Fibroblast of lung (primary cell): ENCODE measurements at places on chromosomes 7 and 10. TPM values are rescaled to one million over a fixed set of nuclear protein-coding genes. Genes with fewer than 3 reads are reported as not detected.

Gene NPFFR1
- total RNA-seq, result under 0.01 TPM in 1 of 2 replicates, not detected in the other

Gene CHAT
- not detected in 2 replicates for total RNA-seq

Gene CALHM1
- not detected in 2 replicates for total RNA-seq

Gene KCND2
- total RNA-seq, result 2.1 TPM in 2 replicates

Gene GSDME
- 40.1 and 57.1 TPM in 2 replicates for total RNA-seq

Gene AKR1C8
- total RNA-seq, result not detected in 2 replicates

Gene HMX3
- not detected in 2 replicates for total RNA-seq

Gene ADGRA1
- total RNA-seq, result not detected in 2 replicates

Gene IDI2
- not detected in 2 replicates for total RNA-seq

Gene WDFY4
- under 0.01 and 0.66 TPM in 2 replicates for total RNA-seq

Gene HYAL4
- total RNA-seq, result not detected in 2 replicates

Gene CLEC5A
- total RNA-seq, result not detected in 2 replicates

DNA sequence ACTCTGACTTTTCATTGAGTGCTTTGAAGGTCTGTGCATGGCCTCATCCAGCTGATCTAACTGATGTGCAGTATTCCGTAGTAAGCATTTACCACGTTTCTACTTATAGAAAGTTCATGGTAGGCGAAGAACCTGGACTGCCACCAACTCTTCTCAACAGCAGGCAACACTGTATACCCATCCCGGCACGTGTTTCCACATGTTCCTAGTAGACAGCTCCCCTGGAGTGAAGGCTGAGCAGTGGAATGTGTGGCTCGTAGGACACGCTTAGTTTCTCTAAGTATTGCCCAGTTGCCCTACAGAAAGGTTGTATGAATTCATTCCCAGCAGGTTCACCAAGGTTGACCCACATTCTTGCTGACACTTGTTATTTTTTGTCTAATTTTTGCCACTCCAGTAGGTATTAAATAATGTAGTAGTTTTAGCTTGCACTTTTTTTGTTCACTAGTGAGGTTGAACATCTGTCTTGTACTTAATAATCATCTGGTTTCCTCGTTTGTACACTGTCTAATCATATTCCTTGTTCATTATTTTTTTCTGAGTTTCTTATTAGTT is 15.2 kb downstream of the PROSER2 start:
- no peak overlapping the region for H3K4me3 ChIP-seq
- no peak for DNase-seq
- H3K27ac ChIP-seq, result no peak overlapping the region
- no peaks in the 10 kb centered on the region for H3K36me3 ChIP-seq

DNA sequence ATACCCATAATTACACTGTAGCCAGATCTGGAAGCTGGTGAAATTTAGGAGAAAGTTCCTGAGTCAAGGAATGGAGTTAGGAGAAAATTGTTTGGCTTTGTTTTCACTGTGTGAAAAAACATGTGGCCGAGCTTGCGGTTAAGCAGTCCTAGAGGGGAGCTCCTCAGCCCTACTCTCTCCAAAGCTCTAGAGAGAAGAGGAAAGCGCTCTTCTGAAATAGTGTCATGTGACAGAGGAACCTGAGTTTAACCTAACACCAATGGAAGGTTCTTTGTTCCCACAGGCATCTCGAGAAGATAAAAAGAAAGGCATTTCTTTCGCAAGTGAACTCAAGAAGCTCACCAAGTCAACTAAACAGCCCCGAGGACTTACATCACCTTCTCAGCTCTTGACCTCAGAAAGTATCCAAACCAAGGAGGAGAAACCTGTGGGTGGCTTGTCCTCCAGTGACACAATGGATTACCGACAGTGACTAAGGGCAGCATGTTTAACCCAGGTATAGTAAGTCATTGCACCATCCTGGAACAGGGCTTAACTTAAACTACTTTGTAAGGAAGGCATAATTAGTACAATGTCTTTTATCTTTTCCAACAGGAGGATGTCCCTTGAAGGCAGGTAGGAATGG is 38.0 kb downstream of the NOC3L start:
- no peak overlapping the region for H3K4me3 ChIP-seq
- no peak for DNase-seq
- H3K4me1 ChIP-seq, result no peaks in the 10 kb centered on the region
- H3K27ac ChIP-seq, result no peak overlapping the region
- H3K36me3 ChIP-seq, result peaks cover 2% of the 10 kb centered on the region

GRCh38 chr7:118352867-118353453 is 128.5 kb downstream of the ANKRD7 start:
- H3K27me3 ChIP-seq, result no peaks in the 10 kb centered on the region
- H3K4me3 ChIP-seq, result no peak overlapping the region
- peak; percentile 18 for DNase-seq

GRCh38 chr7:602341-603141 is 82.9 kb upstream of the PDGFA start:
- H3K4me3 ChIP-seq, result no peak overlapping the region
- no peak overlapping the region for H3K27ac ChIP-seq
- H3K4me1 ChIP-seq, result no peaks in the 10 kb centered on the region
- H3K27me3 ChIP-seq, result no peaks in the 10 kb centered on the region

GRCh38 chr7:116902867-116903266 is 40.5 kb downstream of the CAPZA2 start:
- no peaks in the 10 kb centered on the region for H3K4me1 ChIP-seq
- H3K27ac ChIP-seq, result no peak overlapping the region
- peaks cover 3% of the 10 kb centered on the region for H3K36me3 ChIP-seq
- DNase-seq, result no peak

- H3K36me3 ChIP-seq, result no peaks in the 10 kb centered on the region
- no peaks in the 10 kb centered on the region for H3K27me3 ChIP-seq
- DNase-seq, result no peak
- no peaks in the 10 kb centered on the region for H3K4me1 ChIP-seq
- no peak overlapping the region for H3K4me3 ChIP-seq
These were observed 73.5 kb downstream of the PROSER2 start for GRCh38 chr10:11896549-11897200.

GRCh38 chr10:21675157-21675796 is 141.2 kb downstream of the MLLT10 start:
- H3K4me1 ChIP-seq, result no peaks in the 10 kb centered on the region
- no peak overlapping the region for H3K4me3 ChIP-seq
- peaks cover 2% of the 10 kb centered on the region for H3K36me3 ChIP-seq
- H3K27ac ChIP-seq, result no peak overlapping the region
- no peaks in the 10 kb centered on the region for H3K27me3 ChIP-seq

DNA sequence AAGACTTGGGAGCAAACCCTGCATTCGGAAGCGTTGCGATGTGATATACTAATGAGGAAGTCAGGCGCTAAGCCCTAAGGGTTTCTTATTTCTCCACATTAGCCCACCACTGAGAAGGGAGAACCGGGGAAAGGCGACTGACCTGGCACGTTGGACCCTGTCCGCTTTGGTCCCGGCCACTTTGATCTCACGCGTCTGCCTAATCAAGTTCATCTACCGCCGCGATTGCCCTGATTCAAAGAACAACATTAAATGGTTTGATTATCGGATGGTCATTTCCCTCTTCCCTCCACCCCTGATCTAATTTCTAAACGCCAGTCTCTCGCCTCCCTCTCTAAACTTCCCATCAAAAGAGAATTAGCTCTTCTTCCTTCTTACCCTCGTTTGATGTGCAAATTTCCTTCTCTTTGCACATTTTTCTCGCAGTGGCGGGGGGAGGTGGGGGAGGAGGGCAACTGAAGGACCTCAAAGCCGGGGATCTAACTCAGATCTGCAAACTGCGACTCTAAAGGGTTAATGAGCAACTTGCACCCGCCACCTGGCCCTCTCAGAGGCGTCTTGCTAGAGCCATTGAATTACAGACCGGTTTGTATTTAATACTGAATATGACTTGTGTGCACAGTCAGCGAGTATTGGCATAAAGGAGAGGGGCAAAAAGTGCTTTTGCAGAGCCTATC is 687 bp upstream of the DKK1 start:
- H3K27me3 ChIP-seq, result no peaks in the 10 kb centered on the region
- peak overlapping the region; percentile 97 for H3K4me3 ChIP-seq
- H3K36me3 ChIP-seq, result no peaks in the 10 kb centered on the region

GRCh38 chr7:47796347-47796746 is 151.9 kb downstream of the PKD1L1 start:
- no peak overlapping the region for H3K4me3 ChIP-seq
- peak overlapping the region; percentile 65 for H3K27ac ChIP-seq

DNA sequence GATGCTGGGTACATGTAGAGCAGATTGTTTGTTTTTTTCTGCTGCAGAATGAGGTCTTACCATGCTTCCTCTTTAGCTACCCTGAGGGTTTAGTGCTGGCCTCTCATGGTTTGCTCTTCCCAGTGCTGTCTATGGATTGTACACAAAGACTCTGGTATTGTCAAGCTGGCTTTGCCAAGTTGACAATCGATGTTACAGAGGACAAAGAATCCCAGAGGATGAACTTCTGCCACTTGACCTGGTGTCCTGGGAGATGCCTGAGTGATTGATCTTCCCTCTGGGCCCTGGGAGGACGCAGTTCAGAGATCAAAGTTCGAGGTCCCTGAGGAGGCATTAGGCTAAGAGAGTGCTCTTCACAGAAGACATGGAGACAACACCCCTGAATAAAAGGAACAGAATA is 865.4 kb downstream of the CCSER2 start:
- no peaks in the 10 kb centered on the region for H3K36me3 ChIP-seq
- H3K4me1 ChIP-seq, result no peaks in the 10 kb centered on the region
- no peak overlapping the region for H3K27ac ChIP-seq
- no peaks in the 10 kb centered on the region for H3K27me3 ChIP-seq
- DNase-seq, result no peak

GRCh38 chr7:97858221-97858620 is 14.0 kb downstream of the ASNS start:
- H3K27ac ChIP-seq, result no peak overlapping the region
- DNase-seq, result no peak
- no peaks in the 10 kb centered on the region for H3K36me3 ChIP-seq
- no peak overlapping the region for H3K4me3 ChIP-seq
- H3K27me3 ChIP-seq, result no peaks in the 10 kb centered on the region

DNA sequence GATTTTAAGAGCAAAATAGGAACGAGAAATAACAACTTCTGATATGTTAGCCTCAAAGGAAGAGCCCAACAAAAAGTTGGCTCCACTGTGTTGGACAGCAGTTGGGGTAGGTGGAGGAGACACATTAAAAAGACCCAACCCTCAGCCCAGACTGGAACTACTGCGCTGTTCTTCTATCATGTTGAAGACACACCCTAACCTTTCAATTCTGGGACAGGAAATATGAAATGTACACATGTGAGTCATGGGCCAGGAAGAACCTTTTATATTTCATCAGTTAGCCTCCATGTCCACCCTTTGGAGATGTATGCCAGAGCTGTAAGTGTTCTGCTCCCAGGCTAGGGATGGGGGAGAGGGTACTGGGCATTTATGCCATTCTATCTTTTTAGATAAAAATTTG is 22.1 kb downstream of the CLDN12 start:
- no peak overlapping the region for H3K4me3 ChIP-seq
- H3K36me3 ChIP-seq, result no peaks in the 10 kb centered on the region
- no peaks in the 10 kb centered on the region for H3K4me1 ChIP-seq
- no peak overlapping the region for H3K27ac ChIP-seq
- DNase-seq, result no peak

GRCh38 chr10:11010582-11010981 is 7.1 kb upstream of the CELF2 start:
- H3K4me1 ChIP-seq, result no peaks in the 10 kb centered on the region
- H3K36me3 ChIP-seq, result no peaks in the 10 kb centered on the region
- DNase-seq, result no peak
- no peak overlapping the region for H3K27ac ChIP-seq
- H3K4me3 ChIP-seq, result no peak overlapping the region

GRCh38 chr7:566100-566499 is 46.5 kb upstream of the PDGFA start:
- H3K36me3 ChIP-seq, result no peaks in the 10 kb centered on the region
- no peaks in the 10 kb centered on the region for H3K27me3 ChIP-seq
- H3K4me3 ChIP-seq, result no peak overlapping the region
- no peak overlapping the region for H3K27ac ChIP-seq
- no peaks in the 10 kb centered on the region for H3K4me1 ChIP-seq

DNA sequence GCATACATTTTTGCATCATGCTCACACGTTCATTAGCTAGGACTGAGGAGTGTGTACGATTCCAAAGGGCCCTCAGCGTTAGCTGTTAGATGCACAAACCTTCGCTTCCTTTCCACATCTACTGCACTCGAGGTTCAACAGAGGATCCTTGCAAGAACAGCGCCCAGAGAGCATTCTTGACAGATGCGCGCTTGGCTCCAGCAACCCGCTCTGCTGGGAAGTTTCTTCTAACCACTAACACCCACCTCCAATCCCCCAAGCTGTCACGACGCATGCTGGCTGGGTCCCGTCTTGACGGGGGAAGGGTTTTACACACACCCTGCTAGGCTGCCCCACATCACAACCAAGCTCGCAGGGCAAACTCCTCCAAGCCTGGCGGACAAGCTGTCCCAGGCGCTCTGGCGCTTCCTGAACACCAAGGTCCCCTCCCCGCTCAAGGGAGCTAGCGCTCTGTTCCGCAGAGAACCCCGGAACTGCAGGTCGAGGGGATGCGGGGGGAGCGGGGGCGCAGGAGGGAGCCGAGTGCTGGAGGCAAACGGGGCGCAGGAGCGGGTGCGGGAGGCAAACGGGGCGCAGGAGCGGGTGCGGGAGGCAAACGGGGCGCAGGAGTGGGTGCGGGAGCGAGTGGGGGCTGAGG is 653 bp upstream of the ADRB1 start:
- no peaks in the 10 kb centered on the region for H3K36me3 ChIP-seq
- H3K27me3 ChIP-seq, result peaks cover 31% of the 10 kb centered on the region
- H3K27ac ChIP-seq, result no peak overlapping the region

DNA sequence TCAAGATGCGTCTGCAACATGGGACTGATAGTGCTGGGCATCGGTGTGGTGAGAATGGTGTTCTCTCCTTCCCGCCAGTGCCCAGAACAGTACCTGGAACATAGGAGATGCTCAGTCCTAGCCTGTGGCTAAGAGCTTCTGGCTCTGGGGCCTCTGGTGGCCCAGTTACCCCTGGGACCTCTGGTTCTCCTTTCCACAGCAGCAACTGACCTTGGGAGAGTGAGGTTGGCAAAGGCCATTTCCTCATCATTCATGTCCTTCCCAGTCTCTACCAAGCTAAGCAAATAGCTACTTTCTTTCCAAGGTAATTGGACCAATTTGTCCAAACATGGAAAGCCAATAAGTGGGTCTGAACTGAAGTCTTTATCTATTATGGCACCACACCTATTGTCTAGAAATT is 11.6 kb upstream of the GOLGA7B start:
- H3K36me3 ChIP-seq, result no peaks in the 10 kb centered on the region
- no peaks in the 10 kb centered on the region for H3K27me3 ChIP-seq
- H3K27ac ChIP-seq, result no peak overlapping the region
- no peak overlapping the region for H3K4me3 ChIP-seq
- H3K4me1 ChIP-seq, result peaks cover 9% of the 10 kb centered on the region

GRCh38 chr10:636016-636730 is 53.3 kb downstream of the DIP2C start:
- no peaks in the 10 kb centered on the region for H3K4me1 ChIP-seq
- H3K4me3 ChIP-seq, result no peak overlapping the region
- DNase-seq, result no peak
- no peak overlapping the region for H3K27ac ChIP-seq
- no peaks in the 10 kb centered on the region for H3K36me3 ChIP-seq

GRCh38 chr10:43408331-43408709 is 666 bp downstream of the HNRNPF start:
- H3K27ac ChIP-seq, result peak overlapping the region; percentile 100
- peak overlapping the region; percentile 84 for H3K4me3 ChIP-seq
- no peak for DNase-seq
- no peaks in the 10 kb centered on the region for H3K27me3 ChIP-seq
- no peaks in the 10 kb centered on the region for H3K36me3 ChIP-seq
- peaks cover 3% of the 10 kb centered on the region for H3K4me1 ChIP-seq
